ENCODE measurements at places on chromosomes 2 and 18.

GRCh38 chr2:95061601-95062183 lies 36.2 kb downstream of the MAL start:
- peak; percentile 51 for DNase-seq

- no peak for DNase-seq
Measured at GRCh38 chr2:18987016-18987415, 371.4 kb downstream of the OSR1 start.

DNA sequence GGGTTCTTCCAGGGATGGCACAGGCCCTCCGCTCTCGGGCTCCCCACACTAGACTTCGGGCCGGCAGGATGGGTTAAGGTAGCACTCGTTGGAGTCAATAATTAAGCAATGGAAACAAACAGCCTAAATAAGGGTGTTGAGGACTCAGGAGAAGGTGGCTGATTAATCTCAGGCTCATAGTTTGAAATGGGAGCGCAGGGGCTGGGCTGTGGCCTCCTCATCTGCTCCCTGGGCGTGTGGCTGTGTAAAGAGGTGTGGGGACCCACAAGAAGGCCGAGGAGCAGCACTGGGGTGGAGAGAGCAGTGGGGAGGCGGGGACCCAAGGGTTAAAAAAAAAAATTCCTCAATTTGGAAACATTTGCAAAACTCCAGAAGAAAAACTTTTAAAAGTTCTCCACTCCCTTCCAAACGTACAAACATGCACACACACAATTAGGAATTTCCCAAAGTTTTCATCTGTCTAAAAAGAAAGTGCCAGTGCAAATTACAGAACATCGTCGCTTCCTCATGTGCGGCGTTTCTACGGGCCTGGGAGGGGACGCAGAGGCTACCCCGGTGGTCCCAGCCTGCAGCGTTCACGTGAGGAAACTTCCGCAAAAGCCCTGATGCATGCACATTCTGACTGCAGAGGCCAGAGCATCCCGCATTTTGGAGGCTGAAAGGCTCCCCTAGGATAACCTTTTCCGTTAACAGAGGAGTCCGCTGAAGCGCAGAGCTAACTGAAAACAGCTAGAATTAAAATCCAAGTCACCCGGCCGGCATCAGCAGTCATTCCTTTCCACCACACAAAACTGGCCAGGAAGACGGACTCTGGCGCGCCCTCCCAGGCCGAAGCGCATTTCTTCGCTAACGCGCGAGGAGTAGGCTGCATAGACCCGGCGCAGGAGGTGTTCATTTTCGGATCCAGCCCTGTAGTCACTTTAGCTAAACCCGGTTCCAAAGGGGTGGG lies 1.0 kb upstream of the TUBB6 start:
- no peak for DNase-seq

DNA sequence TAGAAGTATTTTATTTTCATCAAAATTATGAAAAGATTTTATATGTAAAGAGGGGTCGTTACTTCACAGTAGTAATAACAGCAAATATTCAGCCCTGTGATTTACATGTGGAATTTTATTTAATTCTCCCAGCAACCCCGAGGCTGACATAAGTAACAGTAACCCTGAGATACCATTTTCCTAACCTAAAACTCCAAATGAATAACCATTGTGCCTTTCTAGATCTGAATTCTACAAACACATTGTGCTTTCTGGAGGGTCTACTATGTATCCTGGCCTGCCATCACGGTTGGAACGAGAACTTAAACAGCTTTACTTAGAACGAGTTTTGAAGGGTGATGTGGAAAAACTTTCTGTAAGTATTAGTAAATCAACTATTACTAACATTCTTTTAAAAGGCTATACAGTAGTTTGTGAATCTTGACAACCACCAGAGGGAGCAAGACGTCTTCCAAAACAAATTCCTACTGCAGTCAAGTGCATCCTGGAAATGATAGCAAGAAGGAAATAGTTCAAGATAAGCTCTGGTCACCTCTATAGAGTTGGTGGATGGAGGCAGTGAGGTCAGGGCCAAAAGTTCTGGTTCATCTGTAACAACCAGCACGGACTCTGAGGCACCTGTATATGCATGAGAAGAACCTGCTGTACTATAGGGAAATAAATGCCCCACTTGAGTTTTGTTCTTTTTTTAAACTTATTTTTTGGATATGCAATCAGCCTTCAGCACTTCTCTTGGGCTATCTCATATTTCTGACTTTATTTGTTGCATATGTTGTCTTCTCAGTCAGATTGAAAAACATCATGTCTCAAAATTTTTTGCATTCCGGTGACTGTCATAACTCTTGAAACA lies 37.4 kb downstream of the ACTR2 start:
- peak; percentile 32 for DNase-seq

DNA sequence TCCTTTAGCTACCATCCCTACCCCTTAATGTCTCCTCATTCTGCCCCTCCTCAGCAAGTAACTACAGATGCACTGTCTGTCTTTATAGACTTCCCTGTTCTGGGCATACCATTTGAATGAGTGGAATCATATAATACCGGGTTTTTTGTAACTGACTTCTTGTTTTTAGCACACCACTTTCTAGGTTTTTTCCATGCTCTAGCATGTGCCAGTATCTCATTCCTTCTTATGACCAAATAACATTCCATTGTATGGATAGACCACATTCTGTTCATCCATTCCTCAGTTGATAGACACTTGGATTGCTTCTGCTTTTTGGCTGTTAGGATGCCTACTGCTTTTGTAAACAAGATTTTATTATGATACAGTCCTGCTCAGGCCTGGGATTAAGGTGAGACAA lies 154.7 kb downstream of the TSN start:
- no peak for DNase-seq

GRCh38 chr2:152971685-152972084 lies 253.3 kb downstream of the ARL6IP6 start:
- no peak for DNase-seq

DNA sequence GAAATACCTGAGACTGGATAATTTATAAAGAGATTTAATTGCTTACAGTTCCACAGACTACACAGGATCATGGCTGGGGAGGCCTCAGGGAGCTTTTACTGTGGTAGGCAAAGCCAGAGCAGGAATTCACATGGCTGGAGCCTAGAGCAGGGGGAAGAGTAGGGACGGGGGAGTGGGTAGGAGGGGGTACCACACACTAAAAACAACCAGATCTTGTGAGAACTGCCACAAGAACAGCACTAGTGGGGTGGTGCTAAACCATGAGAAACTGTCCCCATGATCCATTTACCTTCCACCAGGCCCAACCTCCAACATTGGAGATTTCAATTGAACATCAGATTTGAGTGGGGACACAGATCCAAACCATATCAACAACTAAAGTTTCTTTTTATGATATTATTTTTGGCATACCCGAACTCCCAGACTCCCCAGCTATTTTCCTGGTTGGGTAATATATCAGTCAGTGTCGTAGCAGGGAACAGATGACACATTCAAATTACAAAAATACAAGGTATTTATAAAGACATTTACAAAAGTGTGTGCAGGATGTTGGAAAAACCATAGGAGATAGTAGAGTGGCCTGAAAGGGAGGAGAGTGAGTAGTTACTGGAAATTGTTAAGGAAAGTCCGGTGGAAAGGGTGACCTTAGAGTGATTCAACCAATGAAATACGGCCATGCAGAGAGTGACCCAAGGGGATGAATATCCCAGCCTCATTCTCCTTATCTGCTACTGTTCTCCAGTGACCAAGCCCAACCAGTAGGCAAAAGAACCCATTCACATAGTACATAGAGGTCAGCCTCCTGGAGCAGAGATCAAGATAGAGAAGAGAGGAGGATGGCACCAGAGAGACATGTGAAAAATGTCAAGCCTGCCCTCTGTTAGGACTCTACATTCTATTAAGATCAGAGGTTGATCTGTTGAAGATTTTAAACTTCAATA lies 8.8 kb downstream of the RPL37A start:
- no peak for DNase-seq
